Fibroblast of pulmonary artery (primary cell): ENCODE measurements at places on chromosomes 11 and 22.
A peak's percentile ranks its signal among the peaks of the same experiment; 100 is the strongest.

- peak; percentile 53 for DNase-seq
These were observed 37.1 kb downstream of the ST3GAL4 start for GRCh38 chr11:126392633-126393013.

- DNase-seq = no peak
These were observed 68.9 kb downstream of the CYB5R2 start for GRCh38 chr11:7604331-7604955.

DNA sequence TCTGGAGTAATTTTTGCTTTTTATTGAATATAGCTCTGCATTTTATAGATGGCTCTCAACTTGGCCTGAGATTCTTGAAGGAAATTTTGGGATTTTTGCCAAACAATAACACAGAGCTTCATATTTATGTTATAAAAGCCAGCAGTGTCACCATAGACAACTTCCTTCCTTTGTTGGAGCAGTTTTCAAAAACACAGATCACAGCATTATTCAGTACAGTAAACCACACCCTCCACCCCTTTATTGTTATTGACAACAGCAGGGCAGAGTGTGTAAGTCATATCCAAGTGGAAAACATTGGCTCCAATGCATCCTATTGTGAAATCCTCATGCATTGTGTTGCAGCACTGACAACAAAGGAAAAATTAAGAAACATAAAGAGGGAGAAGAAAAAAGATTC lies 62.6 kb upstream of the PRSS23 start:
- peak; percentile 96 for DNase-seq

GRCh38 chr11:112113539-112114457 lies 27.1 kb downstream of the SDHD start:
- peak; percentile 76 for DNase-seq

DNA sequence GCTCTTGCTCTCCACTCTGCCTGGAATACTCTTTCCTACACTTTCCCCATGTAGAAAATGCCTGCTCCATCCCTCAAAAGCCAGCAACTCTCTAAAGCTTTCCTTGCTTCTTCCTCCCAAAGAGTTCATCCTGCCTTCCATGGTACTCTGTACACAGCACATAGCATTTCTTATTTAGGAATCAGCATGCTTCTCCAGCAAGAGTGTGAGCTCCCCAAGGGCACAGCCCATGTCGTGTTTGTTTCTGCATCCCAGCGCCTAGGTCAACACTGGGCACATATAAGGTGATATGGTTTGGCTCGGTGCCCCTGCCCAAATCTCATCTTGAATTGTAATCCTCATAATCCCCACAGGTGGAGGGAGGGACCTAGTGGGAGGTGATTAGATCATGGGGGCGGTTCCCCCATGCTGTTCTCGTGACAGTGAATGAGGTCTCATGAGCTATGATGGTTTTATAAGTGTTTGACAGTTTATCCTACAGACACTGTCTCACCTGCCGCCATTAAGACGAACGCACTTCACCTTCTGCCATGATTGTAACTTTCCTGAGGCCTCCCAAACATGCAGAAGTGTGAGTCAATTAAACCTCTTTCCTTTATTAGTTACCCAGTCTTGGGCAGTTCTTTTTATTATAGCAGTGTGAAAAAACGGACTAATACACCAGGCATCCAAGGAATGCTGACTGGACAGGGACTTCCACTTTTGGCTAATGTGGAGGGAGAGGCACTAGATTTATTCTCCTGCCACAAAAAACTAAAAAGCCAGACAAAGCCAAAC lies 8.2 kb downstream of the VPS37C start:
- peak; percentile 69 for DNase-seq
